ENCODE measurements at places on chromosomes 7 and 10. TPM values are rescaled to one million over a fixed set of nuclear protein-coding genes. Genes with fewer than 3 reads are reported as not detected.

GRCh38 chr10:127918572-127918971, 11.7 kb downstream of the PTPRE start:
- DNase-seq: no peak

- no peak for DNase-seq
These were observed 280.9 kb upstream of the IGFBP3 start for GRCh38 chr7:46201961-46202360.

- no peak for DNase-seq
These were observed 81.6 kb downstream of the MGMT start for GRCh38 chr10:129548600-129548999.

- DNase-seq: no peak
These were observed 890 bp downstream of the ZFYVE27 start for GRCh38 chr10:97737770-97738265.

GRCh38 chr7:148941598-148942275, 57.6 kb upstream of the EZH2 start:
- peak; percentile 79 for DNase-seq

DNA sequence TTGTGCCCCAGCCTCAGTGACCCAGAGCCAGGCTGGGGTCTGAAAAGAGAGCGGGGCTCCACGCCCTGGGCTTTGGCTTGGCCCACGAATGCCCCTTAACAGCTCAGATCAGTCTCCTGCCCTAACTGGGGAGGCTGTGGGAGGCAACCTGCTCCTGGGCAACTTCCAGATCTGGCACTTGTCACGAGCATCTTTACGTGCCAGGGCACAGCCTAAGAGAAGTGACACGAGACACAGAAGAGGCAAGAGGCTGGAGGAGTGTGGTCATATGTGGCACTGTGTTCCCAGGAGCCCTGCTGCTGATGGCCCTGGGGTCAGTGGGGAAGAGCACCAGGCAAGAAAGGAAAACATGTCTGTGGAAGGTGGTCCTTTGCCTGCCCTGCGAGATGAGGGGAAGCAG, 97.8 kb upstream of the BTBD16 start:
- no peak for DNase-seq

- DNase-seq: no peak
These were observed 55.4 kb downstream of the CACNA2D1 start for GRCh38 chr7:82388138-82388537.

GRCh38 chr7:107982042-107982840, 20.7 kb downstream of the LAMB1 start:
- no peak for DNase-seq

The TWNK gene
- total RNA-seq: 9.1 TPM

GRCh38 chr10:13271552-13272163, 28.2 kb downstream of the PHYH start:
- no peak for DNase-seq

GRCh38 chr10:122551450-122551849, 9.1 kb upstream of the DMBT1 start:
- no peak for DNase-seq

The OGDHL gene
- not detected for total RNA-seq

- DNase-seq: no peak
These were observed 155.7 kb downstream of the PLPP4 start for GRCh38 chr10:120612756-120613155.

- no peak for DNase-seq
These were observed 48.3 kb downstream of the EBF3 start for GRCh38 chr10:129915526-129916378.

DNA sequence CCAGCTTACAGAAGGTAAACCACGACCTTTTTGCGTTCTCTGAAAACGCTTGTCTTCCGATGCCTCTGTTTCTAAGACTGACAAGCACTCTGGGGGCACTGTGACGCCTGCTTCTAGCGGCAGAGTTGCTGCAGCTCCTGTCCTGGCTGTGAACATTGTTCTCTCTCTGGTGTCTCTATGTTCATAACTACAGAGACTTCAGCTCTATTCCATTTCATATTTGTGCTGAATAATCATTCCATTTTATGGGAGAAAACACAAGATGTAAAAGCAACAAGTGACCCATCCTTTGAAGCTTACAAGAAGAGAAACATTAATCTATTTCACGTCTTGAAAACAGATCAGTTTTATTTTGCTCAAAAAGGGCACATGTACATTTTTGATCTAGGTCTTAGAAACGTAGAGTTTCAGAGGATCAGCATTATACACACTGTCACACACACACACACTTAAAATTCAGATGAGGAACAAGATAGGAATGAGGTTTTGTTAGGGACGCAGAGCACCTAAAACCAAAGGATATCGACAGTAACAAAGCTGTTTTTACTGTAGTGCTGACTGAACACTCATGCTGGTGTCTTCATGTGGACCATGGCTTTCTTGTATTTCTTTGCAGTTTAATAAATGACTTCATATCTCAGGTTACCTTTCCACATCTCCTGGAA, 3.0 kb downstream of the IKZF1 start:
- no peak for DNase-seq

DNA sequence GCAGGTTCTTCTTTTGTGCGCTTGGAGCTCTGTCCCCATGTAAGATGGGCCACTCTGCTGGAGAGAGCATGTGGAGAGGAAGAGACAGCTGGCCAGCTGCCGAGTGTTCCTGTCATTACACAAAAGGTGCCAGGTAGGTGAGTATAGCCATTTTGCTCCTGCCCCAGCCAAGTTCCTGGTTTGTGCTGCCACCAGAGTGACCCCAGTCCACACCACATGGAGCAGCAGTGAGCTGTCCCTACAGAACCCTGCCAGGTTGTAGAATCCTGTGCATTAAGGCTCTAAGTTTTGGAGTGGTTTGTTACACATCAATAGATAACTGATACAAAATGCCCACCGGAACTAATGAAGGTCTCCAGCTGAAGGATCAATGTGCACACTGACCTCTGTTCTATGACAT, 84.6 kb upstream of the GHITM start:
- DNase-seq: no peak

DNA sequence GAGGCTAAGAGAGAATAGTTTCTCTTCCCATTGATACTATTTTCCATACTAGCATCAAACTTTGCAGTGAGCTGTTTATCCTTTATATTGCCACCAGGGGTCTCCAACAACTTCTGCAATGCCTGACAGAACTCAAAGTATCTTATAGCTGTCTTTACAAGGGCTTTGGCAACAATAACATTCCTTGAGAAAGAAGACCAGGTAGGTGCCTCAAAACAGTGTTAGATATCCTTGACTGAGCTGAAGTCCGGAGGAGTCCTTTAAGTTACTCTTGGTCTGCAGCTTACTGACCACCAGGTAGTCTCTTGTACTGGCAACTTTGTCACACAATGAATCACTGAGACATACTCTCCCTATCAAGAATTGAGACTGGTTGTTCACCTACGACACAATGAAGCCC, 30.0 kb upstream of the TES start:
- DNase-seq: peak; percentile 60

DNA sequence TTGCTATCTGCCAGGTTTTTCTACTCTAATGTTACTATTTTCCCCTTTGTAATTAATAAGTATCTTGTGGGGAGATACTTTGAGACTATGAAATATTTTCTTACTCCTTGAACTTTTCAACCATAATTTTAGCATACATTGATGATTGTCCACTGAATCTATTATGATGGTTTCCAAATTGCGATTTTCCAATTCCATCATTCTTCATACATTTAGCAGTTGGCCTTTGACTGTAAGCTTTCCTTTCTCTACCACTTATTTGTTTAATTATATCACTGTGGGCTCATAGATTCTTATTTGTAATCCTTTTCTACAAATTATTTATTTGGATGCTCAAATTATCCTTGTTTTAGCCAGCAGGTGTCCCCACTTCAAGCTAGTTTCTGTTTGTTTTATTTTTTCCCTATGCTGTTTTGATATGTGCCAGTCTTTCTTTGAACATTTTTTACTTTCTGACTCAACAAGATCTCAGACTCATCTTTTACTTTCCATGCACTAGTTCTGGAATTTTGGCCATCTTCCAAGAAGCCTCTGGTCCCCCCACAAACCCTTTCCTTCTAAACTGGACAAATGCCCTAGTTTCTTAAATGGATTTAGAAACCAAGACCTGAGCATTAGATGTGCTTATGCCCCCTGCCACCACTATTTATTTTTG, 11.4 kb upstream of the MRPS16 start:
- peak; percentile 68 for DNase-seq

DNA sequence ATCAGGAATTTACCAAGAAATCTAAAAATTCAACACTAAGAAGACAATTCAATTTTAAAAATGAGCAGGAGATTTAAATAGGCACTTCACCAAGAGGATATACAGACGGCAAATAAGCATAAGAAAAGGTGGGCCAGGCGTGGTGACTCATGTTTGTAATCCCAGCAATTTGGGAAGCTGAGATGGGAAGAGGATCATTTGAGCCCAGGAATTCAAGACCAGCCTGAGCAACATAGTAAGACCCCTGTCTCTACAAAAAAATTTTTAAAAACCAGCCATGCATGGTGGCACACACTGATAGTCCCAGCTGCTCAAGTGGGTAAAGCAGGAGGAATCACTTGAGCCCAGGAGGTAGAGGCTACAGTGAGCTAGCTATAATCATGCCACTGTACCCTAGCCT, 3.5 kb upstream of the AKR1D1 start:
- DNase-seq: no peak

- no peak for DNase-seq
These were observed 289.9 kb upstream of the LRRN3 start for GRCh38 chr7:110800984-110801383.

DNA sequence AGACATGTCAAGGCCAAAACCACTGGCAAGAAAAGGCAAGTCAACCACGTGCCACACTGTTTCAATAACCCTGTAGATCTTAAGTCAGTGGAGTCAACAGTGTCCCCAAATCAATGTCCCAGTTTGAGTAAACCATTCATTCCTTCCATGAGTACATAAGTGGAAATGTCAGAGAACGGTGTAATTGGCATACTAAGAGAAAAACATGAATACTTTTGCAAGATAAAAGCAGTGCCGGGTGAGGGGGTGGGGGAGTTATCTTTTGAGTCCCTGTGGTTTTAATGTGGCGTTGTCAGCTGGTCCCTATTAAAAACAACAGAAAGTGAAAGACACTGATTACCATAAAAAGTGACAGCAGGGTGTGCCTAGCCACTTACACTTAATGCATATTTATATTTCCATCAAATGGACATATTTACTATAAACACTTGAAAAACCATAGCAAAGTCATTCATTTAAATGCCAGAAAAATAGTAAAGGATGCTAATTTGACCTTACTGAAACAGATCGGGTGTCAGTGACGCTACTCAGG, 37.8 kb downstream of the RSU1 start:
- no peak for DNase-seq

The NUTM2B gene
- total RNA-seq: 0.58 TPM

GRCh38 chr7:25384788-25385505, 156.7 kb upstream of the NPVF start:
- no peak for DNase-seq

- no peak for DNase-seq
These were observed 1196.8 kb upstream of the PHF14 start for GRCh38 chr7:9776900-9777299.

The DNAJB9 gene
- total RNA-seq: 41.9 TPM

DNA sequence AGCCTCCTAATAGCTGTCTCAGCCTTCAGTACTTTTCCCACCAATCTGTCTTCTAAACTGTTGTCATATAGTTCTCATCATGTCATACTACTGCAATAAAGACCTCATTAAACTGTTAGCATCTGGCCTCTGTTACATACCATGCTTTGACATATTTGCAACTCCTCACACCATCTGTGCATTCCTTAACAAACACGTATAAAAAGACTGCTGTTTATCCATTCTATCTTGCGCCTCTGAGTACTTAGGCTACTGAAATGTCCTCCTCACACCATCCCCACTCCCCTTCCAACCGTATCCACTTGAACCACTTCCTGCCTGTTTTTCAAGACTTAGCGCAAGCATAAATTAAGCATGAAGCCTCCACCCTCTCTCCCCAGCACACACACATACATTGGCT, 41.6 kb downstream of the SLC16A9 start:
- DNase-seq: no peak

DNA sequence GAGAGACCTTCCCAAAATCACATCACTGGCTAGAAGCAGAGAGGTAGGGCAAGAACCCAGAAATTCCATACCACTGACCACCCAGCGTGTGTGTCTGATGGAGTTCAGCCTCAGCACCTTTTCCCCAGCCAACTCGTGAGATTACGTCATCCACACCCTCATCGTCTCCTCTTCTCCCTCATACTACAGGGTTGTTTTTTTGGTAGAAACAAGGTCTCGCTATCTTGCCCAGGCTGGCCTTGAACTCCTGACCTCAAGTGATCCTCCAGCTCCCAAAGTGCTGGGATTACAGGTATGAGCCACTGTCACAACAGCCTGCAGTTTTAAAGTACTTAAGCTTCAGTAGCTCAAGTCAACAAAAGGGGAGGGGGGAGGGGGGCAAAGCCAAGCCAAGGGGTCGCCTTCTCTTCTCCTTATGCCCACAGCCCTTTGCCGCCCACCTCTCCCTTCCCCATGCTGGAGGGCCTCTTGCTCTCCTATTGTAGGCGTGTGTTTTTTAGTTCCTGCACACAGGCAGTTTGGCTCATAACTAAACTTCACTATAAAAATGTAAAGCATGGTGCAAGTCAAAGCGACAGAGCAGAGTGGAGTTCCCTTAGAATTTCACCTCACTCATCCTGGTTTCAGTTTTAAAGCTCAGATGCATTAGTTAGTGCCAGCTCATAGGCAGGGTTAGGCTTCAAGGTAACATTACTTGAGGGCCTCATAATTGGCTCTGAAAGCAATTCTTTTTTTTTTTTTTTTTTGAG, 5.2 kb upstream of the PRDX3 start:
- DNase-seq: no peak

DNA sequence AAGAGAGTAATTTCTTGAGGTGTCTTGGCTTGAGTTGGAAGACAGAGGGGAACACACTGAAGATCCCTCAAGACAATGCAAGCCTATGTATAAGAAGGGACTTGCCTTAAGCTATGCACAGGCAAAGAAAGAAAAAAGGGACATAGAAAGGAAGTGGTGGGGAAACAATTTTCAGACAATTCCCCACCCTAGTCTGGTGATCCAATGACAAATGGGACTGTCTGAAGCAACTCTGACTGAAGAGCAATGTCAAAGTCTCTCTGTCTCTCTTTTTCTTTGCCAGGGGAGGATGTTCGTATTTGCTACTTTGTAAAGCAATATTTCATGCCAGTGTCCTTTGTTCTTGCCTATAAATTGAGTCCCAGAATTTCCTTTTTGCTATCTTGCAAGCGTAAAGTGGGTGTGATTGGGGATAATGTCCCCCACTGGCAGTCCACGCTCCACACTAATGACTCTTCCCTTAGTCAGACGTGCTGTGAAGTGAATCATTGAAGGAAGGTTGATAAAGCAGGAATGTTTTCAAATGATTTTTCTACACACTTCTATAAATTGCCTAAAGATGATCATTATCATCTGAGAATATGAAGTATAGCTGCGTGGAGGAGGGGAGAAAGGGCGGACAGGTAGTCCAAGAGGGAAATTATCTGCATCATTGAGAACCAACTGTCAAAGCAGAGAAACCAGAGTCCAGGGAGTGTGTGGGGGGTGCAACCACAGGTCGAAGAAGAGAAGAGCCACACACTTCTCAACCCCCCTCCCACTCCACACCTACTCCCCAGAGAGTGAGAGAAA, 243.8 kb upstream of the ETV1 start:
- DNase-seq: peak; percentile 50

The SND1 gene
- 223 TPM for total RNA-seq

The KNDC1 gene
- not detected for total RNA-seq

The CTAGE6 gene
- not detected for total RNA-seq
